Suppressor macrophage (primary cell): ENCODE measurements at places on chromosomes 6 and 20.

DNA sequence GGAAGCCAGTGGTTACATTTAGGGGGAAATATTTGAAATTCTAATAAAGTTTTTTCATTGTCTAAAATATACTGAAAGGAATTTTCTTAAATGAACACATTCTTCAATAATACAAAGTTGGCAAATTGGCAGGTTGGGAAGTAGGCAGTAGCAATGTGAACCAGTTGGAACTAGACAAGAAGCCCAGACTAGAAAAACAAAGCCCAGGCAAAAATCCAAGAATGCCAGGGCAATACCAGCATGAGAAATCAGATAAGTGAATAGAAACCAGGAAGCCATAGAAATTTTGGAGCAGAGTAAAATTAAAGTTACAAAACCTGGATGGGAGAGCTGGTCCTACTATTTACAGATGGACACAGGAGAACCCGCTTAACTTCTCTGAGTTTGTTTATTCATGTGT is 52.2 kb downstream of the TPBG start:
- DNase-seq: no peak

DNA sequence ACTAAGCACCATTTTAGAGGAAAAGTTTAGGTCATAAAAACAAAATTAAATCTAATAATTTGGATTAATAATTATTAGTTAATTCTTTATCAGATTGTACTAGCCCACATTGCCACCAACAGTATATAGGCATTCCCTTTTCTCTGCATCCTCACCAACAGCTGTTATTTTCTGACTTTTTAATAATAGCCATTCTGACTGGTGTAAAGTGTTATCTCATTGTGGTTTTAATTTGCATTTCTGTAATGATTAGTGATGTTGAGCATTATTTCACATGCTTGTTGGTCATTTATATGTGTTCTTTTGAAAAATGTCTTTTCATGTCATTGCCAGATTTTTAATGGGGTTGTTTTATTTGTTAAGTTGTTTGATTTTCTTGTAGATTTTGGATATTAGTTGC is 319.1 kb upstream of the SYNCRIP start:
- no peak for DNase-seq

GRCh38 chr6:108710030-108710429 is 138.2 kb upstream of the ARMC2 start:
- no peak for DNase-seq

DNA sequence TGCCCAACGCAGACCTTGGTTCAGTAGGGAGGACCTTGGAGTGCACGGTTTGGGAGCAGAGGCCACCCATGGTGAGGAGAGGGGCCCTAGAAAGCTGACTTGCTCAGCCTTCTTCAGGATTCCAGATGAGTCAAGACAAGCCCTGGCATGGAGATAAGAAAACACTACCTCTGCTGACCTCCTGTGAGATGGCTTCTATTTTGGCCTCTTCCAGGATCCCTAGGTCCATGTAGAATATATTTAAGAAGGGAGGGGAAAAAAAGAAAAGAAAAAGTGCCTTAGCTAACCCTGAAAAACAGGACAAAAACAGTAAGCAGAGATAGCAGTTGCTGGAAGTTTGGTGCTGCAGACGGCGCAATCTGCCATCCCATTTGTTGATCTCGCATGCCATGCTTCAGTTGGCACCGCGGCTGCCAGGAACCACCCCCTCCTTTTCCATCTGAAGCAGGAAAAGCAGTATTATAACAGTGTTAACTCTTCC is 100.0 kb downstream of the ARMC2 start:
- peak; percentile 20 for DNase-seq

DNA sequence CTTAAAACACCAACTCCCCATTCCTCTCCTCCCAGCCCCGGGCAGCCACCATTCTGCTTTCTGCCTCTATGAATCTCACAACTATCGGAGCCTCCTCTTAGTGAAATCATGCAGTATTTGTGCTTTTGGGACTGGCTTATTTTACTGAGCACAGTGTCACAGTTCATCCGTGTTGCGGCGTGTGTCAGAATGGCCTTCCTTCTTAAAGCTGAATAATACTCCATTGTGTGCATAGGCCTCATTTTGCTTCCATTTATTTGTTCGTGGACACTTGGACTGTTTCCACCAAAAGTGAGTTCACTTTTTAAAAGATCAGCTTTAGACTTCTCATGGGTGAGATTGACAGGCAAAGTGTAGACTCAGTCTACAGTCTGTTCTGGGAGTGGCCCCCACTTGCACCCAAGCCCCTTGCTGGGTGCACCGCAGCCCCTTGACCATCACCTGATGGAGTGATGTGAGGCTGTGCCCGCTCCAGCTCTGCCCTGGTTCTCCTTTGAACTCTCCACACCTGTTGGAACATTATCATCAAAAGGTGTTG is 12.6 kb downstream of the DUSP22 start:
- no peak for DNase-seq

- peak; percentile 66 for DNase-seq
Measured at GRCh38 chr20:20407891-20408805, 40.2 kb downstream of the INSM1 start.

- DNase-seq: peak; percentile 41
Measured at GRCh38 chr6:41288030-41288753, 1.7 kb upstream of the TREM1 start.

DNA sequence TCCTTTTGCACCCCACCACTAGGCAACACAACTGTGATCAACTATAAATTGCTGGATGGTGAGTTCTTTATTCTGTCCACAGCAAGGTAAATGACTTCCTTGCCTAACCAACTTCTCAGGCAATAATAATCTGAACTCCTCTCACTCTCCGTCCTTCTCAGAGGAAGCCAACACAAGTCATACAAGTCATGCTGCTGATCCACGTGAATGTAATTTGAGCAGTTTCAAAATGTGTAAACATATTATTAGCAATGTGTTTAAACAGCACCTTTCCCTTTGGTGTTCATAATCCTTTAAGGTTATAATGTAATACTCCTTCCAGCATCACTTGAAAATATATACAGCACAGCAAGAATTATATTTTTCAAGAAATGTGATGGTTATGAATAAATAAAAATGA is 127.9 kb downstream of the QRSL1 start:
- no peak for DNase-seq

DNA sequence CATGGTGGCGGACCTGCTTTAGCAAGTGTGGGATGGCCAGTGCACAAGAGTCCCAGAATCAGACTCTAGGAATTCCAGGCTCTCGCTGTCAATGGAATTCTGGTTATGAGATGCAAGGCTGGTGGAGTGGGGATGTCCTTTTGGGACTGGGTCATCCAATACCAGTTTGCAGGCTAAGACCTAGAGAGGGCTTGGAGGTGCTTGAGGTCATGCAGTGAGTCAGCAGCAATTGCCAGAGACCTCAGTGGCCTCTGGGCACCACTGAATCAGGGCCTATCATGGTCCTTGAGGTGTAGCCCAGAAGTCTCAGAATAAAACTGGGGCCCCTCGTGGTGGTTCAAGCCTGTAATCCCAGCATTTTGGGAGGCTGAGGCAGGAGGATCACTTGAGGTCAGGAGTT is 1.4 kb upstream of the SCRT2 start:
- DNase-seq: no peak

GRCh38 chr20:22752324-22752723 is 168.0 kb upstream of the FOXA2 start:
- no peak for DNase-seq

GRCh38 chr6:153013438-153013837 is 10.9 kb upstream of the MTRF1L start:
- no peak for DNase-seq

- DNase-seq: no peak
Measured at GRCh38 chr6:161318456-161318855, 44.6 kb upstream of the AGPAT4 start.

- DNase-seq: no peak
Measured at GRCh38 chr6:40692337-40692736, 105.2 kb upstream of the LRFN2 start.

DNA sequence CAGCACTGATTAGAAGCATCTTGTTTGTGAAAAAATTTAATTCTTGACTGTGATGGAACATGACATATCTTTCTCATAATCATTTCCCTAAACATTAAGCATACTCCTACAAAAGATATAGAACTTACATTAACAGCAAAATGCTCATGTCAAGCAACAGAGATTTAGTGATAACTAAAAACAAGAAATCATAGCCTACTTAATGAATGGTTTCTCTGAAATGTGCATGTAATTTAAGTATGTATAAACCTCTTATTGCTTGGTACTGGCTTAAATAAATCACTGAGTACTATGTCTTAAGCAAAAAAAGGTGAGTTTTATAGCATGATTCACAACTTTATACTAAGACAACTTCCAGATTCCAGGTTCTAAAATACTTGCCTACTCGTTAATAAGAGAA is 9.3 kb downstream of the ROMO1 start:
- no peak for DNase-seq

DNA sequence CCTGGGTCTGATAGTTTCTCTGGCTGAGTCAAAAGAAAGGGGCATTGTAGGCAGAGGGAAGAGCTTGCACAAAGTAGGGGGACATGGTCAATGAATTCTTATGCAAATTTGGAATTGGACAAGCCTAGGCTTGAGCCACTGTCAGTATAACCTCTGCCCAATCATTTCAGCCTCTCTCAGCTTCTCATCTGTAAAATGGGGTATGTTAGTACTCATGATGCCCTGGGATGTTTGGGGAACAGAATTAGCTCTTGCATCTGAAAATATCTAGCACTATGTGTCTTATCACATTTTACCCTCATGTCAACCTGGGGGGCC is 148.6 kb downstream of the DHX35 start:
- no peak for DNase-seq

- no peak for DNase-seq
Measured at GRCh38 chr6:85675030-85675819, 32.5 kb upstream of the SYNCRIP start.

- no peak for DNase-seq
Measured at GRCh38 chr6:170367241-170367640, 60.7 kb downstream of the FAM120B start.

DNA sequence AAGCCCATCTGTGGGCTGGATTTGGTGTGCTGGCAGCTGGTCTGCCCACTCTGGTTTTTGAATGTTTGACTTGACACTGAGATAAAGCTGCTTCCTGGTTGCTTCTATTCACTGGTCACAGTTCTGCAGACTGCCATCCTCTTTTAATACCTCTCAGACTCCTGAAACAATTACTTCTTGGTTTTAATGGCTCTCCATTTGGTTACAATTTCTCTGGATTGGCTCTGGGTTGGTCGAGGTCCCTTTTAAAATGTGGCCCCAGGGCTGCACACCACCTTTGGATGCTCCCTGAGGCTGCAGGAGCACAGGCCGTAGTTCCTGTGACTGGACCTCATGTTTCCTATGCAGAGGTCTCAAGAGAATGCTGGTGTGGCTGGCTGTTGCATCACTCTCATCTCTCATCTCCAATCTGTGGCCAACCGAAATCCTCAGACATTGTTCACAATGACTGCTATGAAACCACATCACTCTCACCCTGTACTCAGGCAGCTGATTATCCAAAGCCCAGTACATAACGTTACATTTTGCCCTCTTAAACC is 98.5 kb downstream of the INSM1 start:
- no peak for DNase-seq

GRCh38 chr6:19446570-19446969 is 390.6 kb upstream of the ID4 start:
- no peak for DNase-seq

DNA sequence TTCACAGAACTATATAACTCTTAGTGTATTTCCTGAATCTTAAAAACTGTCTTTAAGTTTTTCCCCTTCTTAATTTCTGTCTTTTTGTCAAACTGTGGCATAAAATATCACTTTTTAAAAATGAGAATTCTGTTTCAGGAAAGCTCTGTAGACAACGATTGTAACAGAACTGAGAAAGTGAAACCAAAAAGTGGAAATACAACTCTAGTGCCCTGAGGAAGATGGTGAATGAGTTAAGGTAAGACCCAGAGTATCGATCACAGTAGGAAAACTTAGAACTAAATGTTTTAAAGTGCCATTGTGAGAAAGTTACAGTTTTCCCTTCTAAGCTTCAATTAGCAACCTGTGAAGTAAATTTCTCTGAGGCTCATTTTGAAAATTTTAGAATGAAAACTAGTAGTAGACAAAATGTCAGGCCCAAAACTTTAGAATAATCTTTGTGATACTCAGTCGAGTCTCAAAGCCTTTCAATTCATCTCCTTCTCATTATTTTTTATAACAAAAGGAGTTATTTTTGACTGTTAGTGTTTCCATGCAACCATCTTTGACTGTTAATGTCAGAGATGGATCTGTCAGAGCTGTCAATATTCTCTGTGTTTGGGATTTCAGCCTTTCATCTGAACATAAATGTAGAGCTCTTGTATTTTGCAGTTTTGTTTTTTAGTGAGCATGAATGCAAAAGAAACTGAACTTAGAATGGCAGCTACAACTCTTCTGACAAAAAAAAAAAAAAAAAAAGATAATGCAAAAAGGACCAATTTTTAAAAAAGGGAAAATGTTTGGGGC is 19.0 kb upstream of the TRDN start:
- DNase-seq: no peak

DNA sequence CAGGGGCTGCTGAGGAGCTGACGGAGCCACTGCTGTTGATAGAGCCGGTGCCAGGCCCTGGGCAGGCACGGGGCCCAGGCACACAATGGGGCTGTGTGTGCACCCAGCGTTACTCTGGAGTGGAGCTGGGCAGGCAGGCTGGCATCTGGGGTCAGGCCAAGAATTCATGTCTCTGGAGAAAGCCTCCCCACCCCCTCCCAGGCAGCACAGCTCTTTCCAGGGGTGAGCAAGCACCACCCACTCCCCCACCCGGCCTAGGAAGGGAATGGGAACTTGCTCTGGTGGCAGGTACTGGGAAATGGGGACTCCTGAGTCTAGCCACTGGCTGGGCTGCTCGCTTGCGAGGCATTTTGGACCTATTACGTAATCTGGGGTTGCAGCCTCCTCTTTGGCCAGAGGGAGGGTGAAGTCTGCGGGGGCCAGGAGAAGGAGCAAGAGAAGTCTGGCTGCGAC is 22.7 kb downstream of the TFEB start:
- peak; percentile 47 for DNase-seq

GRCh38 chr6:144723431-144723830 is 438.3 kb downstream of the UTRN start:
- DNase-seq: no peak

DNA sequence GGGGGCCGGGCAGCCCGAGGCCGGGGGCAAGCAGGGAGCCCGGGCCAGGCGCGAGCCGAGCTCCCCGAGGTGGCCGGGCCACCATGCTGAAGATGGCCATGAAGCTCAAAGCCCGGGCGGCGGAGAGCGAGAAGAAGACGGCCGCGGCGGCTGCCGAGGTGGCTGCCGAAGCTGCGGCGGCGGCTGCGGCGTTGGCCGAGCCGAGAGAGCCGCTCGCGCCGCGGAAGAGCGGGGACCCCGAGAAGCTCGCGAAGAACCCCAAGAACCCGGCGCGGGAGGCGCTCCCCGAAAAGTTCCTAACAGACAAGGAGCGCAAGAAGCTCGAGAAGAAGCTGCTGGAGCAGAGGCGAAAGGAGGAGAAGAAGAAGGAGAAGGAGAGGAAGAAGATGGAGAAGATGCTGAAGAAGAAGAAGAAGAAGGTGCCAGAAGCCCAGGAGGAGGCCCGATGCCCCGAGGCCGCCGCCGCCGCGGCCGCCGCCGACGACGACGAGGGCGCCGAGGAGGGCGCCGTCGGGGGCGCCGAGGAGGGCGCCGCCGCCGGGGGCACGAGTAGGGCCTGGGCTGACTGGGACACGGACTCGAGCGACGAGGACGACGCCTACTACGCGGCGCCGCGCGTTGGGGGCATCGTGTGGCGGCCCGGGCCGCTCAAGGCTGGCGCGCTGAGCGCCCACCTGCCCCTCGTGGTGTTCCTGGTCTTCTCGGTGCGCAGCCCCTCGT is 37.4 kb downstream of the GNAS start:
- no peak for DNase-seq
